Renal pelvis (tissue), 12 donors: ENCODE measurements at places on chromosomes 1 and 21.

GRCh38 chr1:7967196-7967595, 5.7 kb downstream of the PARK7 start:
- no peak for DNase-seq

DNA sequence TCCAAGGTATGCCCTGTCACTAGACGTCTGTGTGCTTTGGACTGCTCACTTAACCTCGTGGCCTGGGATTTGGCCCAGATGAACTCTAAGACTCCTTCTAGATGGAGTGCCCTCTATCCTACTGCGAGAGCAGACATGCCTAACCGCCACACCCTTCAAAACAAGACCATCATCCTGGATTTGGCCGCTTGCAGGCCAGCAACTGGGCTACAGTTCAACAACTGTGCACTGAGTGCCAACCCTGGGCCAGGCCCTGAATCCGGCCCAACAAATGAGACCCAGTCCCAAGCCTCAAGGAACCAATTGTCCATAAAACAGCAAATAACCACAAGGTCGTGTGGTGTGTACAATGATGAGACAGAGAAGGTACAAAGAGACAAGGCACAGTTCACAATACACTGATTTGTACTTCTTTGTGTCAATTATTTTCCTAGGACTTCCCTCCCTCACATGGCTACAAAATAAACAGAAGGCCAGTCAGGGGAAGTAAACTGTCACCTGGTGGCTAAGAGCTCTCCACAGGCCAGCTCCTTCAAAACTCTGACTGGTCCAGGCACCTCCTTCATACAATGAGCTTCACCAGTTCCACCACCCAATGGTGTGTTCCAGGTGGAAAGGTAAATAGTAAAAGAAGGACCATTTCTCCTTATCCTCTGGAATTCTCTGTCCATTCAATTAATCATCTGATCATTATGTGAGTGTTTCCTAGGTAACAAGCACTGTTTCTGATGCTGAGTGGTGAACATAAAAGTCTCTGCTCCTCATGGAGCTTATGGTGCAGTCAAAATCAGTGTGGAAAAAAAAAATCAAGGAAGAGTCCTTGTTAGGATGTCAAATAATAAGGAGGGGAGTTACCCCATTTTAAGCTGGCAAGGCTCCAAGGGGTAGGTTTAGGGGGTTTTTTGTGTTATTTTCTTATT, 60.4 kb downstream of the CAPZB start:
- no peak for DNase-seq

DNA sequence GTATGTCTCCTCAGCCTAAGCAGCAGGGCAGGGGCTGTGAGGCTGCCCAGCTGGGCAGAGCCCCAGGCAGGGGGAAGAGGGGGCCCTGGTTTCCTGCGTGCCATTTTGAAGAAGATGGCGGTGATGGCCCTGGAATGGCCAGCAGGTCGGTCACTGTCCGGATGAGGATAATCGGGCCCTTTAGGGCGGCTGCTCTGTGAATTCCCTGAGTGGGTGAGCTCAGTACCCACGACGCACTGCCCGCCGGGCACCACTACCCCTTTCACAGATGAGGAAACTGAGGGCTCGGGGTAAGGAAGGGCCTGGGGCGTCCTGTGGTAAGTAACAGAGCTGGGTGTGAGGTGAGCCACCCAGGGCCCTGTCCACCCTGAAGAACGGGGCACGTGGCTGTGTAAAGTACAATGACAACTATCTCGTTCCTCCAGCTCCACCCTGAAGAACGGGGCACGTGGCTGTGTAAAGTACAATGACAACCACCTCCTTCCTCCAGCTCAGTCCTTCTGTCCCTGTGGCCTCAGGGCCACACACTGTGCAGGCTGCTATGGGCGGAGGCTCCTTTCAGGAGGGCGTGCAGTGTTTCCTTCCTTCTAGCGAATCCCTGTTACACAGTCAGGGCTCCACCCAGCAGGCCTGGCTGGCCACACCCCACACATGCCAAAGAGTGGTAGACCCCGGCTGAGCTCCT, 23.2 kb downstream of the ITGB2 start:
- DNase-seq: no peak

DNA sequence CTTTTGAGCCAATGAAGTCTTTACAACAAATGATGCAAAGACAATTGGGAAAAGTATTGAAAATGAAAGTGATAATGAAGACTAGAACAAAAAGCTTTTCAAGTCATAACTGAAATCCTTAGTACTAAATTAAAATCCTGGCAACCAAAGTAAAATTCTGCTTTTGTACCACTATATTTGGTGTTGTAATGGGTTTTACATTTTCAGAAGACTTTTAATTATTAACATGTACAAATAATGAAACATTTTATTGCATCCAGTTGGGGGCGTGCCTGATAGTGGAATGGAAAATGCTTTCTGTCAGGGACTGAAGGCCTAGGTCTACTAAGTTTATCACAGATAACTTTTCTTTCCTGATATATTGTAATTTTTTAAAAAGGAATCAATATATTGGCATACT, 89.4 kb downstream of the SDCCAG8 start:
- no peak for DNase-seq

- DNase-seq: no peak
These were observed 3.2 kb upstream of the TTLL10 start for GRCh38 chr1:1170215-1171091.

DNA sequence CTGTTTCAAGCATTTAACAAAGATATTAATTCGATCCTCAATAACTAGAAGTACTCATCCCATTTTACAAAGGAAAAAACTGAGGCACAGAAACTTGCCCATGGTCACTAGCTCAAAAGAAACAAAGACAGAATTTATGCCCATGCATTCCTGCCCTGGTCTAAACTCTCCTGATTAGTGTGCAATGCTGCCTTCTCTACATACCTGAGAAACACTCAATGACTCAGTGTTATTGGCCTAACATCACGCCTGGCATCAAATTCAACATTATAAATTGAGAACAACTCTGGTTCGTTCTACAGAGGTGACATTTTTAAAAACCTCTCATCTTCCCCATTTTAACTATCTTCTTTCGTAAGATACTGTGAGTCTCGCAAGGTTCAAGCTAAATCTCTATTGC, 5.2 kb downstream of the APP start:
- no peak for DNase-seq

- no peak for DNase-seq
These were observed 28.1 kb downstream of the FAM89A start for GRCh38 chr1:231011963-231012362.

- no peak for DNase-seq
These were observed 129.2 kb downstream of the PLPP3 start for GRCh38 chr1:56450004-56450666.

DNA sequence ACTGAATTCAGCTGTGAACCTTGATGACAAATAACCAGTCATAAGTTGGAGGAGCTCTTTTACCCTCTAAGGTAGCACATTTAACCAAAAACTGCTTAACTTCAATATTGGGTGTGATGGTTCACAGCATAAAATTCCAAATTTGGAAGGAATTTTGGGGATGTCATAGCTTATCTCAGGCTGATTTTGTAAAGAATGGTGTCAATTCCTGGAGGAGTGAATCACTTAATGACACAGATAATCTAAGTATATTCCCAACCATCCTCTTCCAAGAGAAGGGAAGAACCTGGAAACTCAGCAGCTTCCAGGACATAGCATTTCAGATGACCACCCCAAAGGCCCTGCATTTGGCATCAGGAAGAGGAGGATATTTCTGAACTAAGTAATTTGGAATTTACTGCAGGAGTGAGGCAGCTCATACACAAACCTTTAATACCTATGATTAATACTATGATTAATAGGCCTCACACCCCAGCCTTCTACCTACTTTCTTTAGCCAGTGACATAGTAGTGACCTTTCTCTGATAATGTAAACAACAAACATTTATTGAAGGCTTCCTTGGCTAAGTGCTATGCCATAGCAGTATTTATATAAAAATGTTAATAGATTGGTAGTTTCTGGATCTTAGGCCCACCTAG, 14.5 kb downstream of the GLUL start:
- no peak for DNase-seq

DNA sequence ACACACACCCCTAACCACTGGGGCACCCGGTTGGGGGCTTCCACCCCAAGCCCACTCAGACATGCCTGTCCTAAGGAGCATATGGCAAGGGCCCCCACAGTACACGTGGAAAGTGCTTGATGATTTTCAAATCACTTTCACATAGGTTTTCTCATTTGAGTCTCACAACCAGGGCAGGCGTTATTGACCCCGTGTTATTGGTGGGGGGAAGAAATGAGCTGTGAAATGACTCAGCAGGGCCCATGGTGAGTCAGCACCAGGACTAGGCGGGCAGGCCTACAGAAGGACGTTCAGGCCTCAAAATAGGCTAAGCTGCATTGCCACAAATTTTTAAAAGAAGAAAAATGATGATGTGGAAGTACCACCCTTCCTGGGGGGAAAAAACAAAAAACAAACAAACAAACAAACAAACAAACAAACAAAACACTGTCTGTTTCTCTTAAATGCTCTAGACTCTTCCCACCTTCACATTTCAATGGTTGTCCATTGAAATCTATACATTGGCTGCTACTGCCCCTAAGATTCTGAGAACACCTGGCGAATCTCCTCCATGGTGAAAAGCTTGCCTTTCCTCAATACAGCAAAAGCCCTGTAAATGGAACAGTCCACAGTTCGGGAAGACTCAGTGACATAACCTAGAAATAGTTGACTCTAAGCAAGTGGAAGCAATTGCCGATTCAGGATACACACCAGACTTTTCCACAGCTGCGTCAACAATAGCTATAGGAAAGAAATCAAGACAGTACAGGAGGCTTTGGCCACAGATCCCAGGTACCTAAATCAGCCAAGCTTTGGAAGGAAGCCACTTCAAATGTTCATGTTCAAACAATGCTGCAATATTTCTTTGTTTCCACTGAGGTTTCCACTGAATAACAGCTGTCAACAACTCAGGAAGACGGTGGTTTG, 234.7 kb downstream of the TOMM20 start:
- no peak for DNase-seq

DNA sequence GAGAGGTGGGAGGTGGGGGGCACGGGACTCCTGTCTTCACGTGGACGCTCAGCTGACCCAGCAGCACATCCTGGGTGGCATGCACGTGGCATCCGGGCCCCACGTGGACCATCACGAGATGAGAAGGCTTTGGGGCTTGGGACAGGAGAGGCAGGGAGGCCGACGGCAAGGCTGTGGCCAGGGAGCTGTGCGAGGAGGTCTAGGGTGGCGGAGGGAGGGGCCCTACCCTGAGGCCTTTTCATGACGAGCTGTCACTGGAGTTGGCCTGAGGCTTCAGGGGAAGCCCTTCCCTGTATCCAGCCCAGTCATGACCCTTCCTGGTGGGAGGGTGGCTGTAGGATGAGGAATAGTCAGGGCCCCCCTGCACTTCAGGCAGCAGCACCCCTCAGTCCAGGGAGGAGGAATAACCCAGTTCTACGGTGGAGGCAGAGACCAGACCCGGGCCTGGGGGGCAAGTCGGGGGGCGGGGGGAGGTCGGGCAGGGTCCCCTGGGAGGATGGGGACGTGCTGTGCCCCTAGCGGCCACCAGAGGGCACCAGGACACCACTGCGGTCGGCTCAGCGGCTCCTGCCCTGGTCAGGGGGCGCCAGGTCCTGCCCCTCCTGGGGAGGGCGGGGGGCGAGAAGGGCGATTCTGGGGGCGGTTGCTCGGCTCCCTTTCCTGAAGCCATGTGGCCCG, 2.0 kb upstream of the PERM1 start:
- DNase-seq: no peak

- no peak for DNase-seq
These were observed 6.9 kb downstream of the ANKRD35 start for GRCh38 chr1:145878724-145879123.

DNA sequence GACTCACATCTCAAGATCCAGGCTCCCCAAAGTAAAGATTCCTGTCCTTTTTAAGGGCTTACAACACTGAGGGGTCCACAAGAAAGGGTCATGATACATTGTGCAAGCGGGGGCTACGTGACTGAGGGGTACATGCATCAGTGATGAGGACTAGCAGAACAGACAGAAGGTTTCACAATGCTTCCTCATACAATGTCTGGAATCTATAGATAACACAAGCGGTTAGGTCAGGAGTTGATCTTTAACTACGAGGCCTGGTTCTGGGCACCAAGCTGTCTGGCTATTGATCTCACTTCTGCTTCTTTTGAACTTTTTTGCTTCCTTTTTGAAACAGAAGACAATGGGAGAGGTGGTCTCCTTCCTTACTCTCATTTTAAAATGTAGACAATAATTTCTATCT, 718.6 kb downstream of the AMY1C start:
- DNase-seq: no peak

GRCh38 chr1:236311040-236311439, 29.3 kb upstream of the ERO1B start:
- DNase-seq: no peak

GRCh38 chr21:28548291-28548690, 444.4 kb downstream of the LTN1 start:
- DNase-seq: no peak

- DNase-seq: no peak
These were observed 1.1 kb downstream of the BSDC1 start for GRCh38 chr1:32393136-32393535.

- no peak for DNase-seq
These were observed 3.6 kb downstream of the TCP10L start for GRCh38 chr21:32581732-32582131.

GRCh38 chr1:154860156-154860870, 9.8 kb downstream of the KCNN3 start:
- DNase-seq: no peak

DNA sequence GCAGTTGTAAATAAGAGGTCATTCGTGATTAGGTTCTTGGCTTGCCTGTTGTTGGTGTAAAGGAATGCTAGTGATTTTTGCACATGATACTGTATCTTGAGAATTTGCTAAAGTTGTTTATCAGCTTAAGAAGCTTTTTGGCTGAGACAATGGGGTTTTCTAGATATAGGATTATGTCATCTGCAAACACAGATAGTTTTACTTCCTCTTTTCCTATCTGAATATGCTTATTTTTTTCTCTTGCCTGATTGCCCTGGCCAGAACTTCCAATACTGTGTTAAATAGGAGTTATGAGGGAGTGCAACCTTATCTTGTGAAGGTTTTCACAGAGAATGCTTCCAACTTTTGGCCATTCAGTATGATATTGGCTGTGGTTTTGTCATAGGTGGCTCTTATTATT, 576.1 kb upstream of the RGS18 start:
- DNase-seq: no peak

DNA sequence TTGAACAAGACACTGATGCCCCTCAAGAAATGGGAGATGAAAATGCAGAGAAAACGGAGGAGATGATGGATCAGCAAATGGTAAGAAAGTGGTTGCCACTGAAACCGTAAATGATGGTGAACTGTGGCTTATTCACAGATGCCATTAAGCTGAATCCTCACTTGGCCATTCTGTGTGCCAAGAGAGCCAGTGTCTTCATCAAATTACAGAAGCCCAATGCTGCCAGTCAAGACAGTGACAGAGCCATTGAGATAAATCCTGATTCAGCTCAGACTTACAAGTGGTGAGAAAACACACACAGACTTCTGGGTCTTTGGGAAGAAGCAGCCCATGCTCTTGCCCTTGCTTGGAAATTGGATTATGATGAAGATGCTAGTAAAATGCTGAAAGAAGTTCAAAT, 52.5 kb downstream of the NBPF6 start:
- DNase-seq: no peak

GRCh38 chr1:76136894-76137293, 62.3 kb downstream of the ST6GALNAC3 start:
- no peak for DNase-seq
